ENCODE measurements at places on chromosomes 5 and 9.
A peak's percentile ranks its signal among the peaks of the same experiment; 100 is the strongest.

- no peak for DNase-seq
Observed at GRCh38 chr5:31496301-31496700, 35.6 kb downstream of the DROSHA start.

- DNase-seq: no peak
Observed at GRCh38 chr9:35285731-35286130, 123.9 kb downstream of the UNC13B start.

GRCh38 chr9:114417511-114417910, 29.7 kb upstream of the AKNA start:
- DNase-seq: peak; percentile 65

GRCh38 chr9:128296340-128297220, 20.5 kb downstream of the SWI5 start:
- no peak for DNase-seq

GRCh38 chr9:21316860-21317259, 11.7 kb upstream of the IFNA5 start:
- DNase-seq: no peak

GRCh38 chr9:117188394-117188793, 226.5 kb downstream of the ASTN2 start:
- DNase-seq: no peak

DNA sequence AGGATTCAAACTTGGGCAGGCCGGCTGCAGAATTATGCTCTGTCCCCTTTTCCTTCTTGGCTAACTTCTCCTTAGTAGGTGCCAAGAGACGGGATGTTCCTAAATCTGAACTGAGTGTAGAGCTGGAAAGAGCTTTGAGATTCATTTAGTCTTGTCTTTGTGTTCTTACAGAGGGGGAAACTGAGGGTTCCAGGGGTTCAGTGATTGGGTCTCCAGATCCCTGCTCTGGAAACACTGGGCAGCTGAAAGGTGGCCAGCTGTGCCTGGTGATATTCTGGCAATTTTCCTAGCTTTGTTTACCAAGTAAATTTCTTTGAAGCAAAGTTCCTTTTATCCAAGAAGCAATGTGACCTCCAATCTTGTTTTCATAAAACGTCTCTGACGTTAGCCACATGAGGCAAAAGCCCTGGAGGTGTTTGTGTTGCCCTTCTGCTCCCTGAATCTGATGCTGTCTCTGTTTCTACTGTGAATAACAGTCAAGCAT, 288.7 kb downstream of the ZSWIM6 start:
- DNase-seq: no peak

- no peak for DNase-seq
Observed at GRCh38 chr5:103234239-103234975, 24.2 kb upstream of the MACIR start.

- DNase-seq: no peak
Observed at GRCh38 chr5:34718516-34718915, 62.4 kb downstream of the RAI14 start.

- DNase-seq: no peak
Observed at GRCh38 chr5:11252523-11252922, 491.5 kb upstream of the DAP start.

DNA sequence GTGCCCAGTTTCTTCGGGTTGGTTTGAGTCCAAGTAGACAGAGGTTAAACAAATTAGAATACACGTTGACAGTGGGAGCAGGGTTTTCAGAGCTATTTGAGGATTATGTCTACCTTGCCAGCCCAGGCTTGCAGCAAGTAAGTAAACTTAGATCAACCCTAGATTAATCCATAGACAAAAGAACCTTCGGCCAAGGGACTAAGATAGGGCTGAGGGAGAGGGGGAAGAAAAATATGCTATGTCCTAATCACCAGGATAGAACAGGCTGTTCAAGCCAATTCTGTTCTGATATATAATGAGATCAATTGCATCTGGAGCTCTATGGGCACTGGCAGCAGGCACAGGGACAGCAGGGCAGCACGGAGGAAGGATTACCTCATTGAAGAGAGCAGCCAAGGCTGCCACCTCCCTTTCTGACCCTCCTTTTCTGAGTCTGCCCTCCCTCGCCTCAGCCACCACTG, 377.7 kb downstream of the PIK3R1 start:
- DNase-seq: no peak

DNA sequence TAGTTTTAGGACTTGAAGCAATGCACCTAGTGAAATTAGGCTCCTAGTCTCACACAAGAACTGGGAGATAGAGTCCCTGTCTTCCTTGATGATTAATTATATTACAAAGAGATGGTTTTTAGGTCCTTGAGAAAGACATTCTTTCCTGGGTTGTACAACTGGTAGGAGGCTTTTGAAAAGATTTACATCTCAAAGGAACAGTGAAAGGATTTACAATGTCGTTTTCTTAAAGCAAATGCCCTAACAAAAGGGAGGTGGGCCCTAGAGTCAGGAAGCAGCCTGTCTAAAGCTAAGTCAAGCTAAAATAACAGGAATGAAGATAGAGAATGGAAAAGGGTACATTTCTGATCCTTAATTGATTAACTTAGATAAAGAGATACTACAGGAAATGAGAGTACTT, 102.2 kb upstream of the IL7R start:
- no peak for DNase-seq

DNA sequence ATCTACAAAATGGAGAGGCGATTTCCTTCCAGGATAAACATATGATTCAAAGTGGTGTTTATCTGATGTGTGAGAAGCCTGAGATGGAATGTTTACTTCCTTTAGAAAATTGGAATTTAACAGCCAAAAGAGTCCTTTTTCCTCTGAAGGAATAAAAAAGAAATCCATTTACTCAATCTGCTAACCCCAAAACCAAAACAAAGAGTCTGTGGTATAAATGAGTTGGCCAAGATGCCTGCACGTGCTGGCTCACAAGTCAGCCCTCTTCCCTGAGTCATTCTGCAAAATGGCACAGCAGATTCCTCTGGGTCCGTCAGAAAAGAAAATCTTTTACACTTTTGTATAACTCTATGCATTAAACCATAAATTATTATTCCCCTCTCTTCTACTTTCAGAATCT, 60.8 kb downstream of the EBF1 start:
- DNase-seq: peak; percentile 29

DNA sequence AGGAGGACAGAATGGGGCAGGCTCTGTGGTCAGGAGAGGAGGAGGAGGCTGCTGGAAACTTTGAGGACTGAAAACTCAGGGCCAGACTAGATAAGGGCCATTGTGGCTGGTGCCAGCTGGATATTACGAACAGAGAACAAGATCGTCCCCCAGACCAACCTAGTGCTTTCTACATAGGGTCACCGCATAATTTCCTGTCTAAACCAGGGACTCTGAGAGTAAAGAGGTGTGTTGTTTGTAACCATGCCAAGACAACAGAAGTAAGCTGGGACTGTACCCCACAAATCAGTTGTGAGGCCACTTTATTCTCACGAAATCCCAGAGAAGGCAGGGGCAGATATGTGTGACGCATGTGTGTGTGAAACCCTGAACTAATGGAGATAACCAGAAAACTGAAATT, 20.3 kb upstream of the GFPT2 start:
- no peak for DNase-seq

GRCh38 chr5:170603109-170603508, 99.3 kb downstream of the KCNIP1 start:
- no peak for DNase-seq

DNA sequence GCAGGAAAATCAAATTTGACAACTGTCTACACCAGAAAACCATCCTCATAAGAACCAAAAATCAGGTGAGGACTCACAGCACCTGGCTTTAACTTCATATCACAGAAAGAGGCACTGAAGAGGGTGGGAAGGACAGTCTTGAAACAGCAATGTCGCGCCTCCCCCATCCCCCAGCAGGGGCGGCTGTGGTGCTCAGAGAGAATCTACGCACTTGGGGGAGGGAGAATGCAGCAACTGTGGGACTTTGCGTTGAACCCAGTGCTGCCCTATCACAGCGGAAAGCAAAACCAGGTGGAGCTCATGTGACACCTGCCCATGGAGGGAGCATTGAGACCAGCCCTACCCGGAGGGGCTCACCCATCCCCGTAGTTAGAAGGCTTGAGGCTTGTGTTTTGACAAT, 191.8 kb downstream of the MSX2 start:
- DNase-seq: no peak

GRCh38 chr5:68350176-68350575, 134.6 kb downstream of the PIK3R1 start:
- DNase-seq: no peak

- no peak for DNase-seq
Observed at GRCh38 chr9:124818431-124819281, 34.6 kb upstream of the WDR38 start.

GRCh38 chr9:68949271-68950000, 64.5 kb downstream of the PRKACG start:
- no peak for DNase-seq

GRCh38 chr9:84993105-84993504, 323.6 kb downstream of the NTRK2 start:
- DNase-seq: no peak

DNA sequence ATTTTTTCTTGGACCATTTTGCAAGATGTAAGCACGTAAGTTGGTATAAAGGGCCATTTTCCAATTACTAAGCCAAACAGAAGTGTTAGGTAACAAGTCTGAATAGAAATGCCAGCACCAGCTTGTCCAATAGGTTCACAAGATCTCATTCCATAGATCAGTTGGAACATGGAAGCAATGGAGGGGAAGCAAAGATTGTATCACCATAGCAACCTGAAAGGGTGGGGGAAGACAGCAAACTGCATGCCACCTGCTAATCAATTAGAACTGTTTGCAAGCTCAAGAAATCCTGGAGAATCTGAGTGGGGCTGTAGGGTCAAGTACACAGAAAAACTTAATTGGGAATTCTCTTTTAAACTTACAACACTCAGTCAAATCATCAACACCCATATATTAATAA, 264.9 kb upstream of the EFNA5 start:
- DNase-seq: no peak
